ENCODE measurements at places on chromosomes 6 and 20.

GRCh38 chr6:28408076-28408802 lies 8.7 kb upstream of the ZSCAN12 start:
- no peak for DNase-seq

DNA sequence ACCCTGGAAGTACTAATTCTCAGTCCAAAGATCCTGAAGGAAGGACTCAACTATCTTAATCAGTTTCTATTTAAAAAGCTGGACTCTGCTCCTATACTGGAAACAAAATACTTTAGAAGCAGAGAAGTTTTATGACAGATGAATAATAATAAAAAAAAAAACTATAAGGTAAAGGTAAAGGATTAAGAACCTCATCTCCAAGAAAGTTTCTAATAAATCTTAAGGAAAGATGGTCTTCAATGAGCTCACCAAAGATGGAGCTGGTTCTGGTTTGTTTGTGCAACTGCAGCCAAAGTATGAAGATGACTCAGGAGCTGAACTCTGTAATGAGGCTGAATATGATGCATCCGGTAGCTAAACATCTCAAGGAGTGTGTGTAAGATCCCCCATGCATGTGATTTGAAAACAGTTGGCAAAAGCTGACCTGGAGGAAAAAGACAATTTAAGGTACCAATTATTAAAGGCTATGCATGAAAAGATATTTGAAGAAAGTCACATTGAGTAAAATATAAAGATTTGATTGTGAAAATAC lies 25.2 kb downstream of the MED23 start:
- DNase-seq: no peak

DNA sequence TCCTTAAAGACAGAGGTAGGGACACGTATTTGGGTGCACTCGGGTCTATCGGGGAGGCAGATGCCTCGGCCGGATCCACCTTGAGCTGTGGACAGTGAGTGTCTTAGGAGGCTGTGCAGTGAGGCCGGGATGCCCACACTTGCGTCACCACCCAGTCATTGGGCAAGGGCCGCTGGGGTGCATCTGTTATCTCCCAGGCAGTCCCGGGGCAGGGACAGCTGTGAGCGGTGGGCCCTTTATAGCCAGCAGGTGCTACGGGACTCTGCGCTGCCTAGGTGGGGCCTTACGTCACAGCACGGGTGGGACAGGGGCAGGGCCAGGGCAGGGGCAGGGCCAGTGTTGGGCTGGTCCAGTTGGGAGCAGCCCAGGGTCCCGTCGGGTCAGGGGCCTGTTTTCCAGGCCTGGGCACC lies 689 bp upstream of the COL20A1 start:
- DNase-seq: no peak

- no peak for DNase-seq
Measured at GRCh38 chr6:159098636-159099106, 53.9 kb upstream of the TAGAP start.

DNA sequence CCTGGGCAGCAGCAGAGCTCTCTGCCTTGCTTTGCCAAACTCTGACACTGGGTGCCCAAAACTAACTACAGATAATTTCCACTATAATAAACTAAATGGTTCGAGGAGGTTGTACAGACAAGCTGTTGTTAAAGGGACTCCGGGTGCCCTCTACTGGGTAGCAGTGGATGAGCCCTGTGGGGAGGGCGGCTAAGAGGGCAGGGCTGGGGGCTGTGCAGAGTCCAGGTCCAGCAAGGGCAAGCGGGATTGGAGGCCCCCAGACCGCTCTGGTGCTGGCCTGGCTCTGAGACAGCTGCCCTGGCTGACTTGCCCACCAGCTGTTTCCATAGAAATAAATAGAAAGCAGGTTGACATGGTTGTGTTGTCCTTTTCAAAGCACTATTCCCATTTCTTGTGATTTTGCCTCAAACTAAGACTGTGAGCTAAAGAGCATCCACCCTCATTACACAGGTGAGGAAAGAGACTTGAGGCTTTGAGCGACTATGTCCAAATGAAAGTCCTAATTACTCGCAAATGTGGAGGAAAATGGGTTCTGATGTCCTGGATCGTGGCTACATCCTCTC lies 167.6 kb upstream of the CST7 start:
- DNase-seq: peak; percentile 29

DNA sequence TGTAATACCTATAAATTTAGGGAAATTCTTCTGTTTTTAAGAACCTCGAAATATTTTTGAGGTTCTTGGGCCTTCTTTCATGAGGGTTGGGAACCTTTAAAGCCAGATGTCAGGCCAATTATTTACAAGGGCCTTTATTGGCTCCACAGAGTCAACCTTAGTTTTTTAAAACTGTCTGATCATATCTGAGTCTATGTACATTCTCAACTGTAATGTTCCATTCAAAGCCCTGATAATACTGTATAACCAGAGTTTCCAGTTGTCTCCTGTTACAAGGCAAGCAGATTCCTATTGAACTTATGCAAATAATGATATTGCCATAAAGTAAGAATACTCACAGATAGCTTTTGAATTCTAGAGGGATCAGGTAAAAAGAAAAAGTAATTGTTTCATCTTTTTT lies 545.5 kb downstream of the EPM2A start:
- DNase-seq: no peak

Measured in mesendoderm (in vitro differentiated cells).